Activated CD4-positive, alpha-beta T cell treated with anti-CD3 and anti-CD28 coated beads, Interleukin-2, amount 50 U/mL, for 4 hours (primary cell): ENCODE measurements at places on chromosomes 1 and 21.
A peak's percentile ranks its signal among the peaks of the same experiment; 100 is the strongest.

GRCh38 chr1:203278082-203278884 lies 27.0 kb upstream of the BTG2 start:
- no peak for DNase-seq

DNA sequence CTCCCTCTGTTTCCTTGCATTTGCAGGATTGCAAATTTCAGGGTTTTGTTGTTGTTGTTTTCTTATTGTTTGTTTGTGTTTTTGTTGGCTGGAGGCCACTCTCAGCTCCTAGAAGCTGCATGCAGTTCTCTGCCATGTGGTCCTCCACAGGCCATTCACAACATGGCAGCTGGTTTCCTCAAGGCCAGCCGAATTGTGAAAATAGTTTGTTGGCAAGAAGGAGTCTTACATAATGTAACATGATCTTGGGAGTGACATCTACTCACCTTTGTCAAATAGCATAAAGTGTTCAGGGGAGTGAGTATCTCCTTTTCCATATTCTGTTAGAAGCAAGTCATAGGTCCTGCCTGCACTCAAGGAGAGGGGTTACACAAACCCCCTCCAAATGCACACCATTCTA lies 10.6 kb upstream of the UAP1 start:
- no peak for DNase-seq

GRCh38 chr1:67148516-67149178 lies 13.9 kb upstream of the C1orf141 start:
- no peak for DNase-seq

DNA sequence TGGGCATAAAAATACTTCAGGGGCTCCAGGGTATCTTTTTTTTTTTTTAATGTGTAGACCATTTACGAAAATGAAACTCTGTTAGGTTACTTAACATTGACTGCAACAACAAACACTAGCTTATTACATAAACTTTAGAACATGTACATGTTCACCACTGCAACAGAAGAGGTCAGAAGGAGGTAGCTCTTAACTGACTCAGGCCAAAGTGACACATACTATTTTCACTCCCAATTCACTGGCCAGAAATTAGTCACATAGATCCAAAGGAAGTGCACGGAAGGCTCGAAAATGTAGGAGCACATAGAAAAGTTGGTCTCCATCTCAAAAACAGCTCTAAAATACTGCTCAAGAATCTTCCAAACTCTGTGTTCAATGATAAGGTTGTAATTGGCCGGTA lies 107.2 kb downstream of the AKT3 start:
- no peak for DNase-seq

DNA sequence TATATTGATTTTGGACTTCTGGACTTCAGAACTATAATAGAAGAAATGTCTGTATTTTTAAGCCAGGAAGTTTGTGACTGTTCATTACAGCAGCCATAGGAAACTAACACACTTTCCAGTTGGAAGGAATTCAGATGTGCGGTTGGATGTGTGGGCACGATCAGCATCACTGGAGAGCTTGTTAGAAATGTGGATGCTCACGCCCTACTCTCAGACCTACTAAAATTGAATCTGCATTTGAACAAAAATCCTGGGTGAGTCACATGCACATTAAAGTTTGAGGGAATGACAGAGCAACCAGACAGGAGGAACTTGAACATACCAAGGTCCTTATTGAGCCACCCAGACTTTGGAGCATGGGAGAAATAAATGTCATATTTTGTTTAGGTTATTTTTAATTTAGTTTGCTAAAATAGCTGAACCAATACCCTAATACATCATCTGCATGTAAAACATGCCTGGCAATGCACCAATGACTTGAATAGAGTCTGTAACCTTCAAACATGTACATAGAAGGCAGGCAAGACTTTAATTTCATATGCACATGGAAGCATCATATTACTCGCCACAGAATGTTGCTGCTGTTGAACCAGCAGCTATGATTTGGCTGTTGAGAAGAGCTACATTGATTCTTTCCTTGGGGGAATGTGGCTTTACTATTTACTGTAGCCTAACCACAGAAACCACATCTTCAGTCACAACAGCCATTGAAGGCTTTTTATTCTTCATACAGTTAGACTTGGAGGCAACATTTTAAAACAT lies 346.2 kb downstream of the BARHL2 start:
- no peak for DNase-seq

DNA sequence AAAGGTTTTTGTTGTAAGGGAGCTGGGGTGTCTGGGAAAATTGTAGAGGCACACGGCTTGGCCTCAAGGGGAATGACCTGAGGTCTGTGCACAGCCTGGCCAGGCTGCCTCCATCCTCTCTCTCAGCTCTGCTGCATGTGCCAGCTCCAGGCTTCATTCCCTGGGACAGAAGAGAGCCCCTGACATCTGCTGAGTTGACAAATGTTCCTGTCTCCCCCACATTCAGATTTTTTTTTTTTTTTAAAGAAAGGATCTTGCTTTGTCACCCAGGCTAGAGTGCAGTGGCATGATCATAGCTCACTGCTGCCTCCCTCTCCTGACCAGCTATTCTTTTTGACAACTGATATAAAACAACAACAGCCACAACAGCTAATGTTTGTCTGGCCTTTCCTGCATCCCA lies 84.4 kb downstream of the PCNX2 start:
- no peak for DNase-seq

- no peak for DNase-seq
Measured at GRCh38 chr1:200302921-200303290, 106.9 kb downstream of the ZNF281 start.

DNA sequence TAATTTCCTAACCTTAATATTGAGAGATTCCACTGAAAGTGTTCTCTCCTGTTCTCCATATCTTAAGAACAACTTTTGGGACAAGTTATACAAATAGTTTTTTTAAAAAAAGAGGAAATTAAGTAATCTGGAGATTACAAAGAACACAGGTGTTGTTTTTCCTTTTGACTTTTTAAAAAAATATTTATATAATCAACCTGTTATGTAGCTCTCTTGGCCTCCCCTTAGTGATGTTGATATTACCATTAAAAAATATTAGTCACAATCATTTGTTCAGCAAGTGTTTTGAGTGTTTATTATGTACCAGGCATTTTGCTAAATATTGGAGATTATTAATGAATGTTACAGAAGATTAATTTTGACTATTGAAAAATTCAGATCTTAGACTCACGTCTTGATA lies 8.1 kb downstream of the MAN1A2 start:
- no peak for DNase-seq

GRCh38 chr1:62810420-62811274 lies 26.7 kb downstream of the ATG4C start:
- DNase-seq: no peak

GRCh38 chr1:164886101-164886500 lies 327.1 kb downstream of the PBX1 start:
- DNase-seq: no peak

- DNase-seq: no peak
Measured at GRCh38 chr1:160767395-160768294, 28.3 kb upstream of the LY9 start.

GRCh38 chr1:11581445-11581991 lies 72.7 kb downstream of the FBXO2 start:
- DNase-seq: no peak

- DNase-seq: no peak
Measured at GRCh38 chr1:220291580-220291979, 19.3 kb upstream of the RAB3GAP2 start.

GRCh38 chr1:66275601-66276023 lies 258.3 kb upstream of the SGIP1 start:
- peak; percentile 32 for DNase-seq

- DNase-seq: no peak
Measured at GRCh38 chr1:189669846-189670245, 807.8 kb downstream of the BRINP3 start.

DNA sequence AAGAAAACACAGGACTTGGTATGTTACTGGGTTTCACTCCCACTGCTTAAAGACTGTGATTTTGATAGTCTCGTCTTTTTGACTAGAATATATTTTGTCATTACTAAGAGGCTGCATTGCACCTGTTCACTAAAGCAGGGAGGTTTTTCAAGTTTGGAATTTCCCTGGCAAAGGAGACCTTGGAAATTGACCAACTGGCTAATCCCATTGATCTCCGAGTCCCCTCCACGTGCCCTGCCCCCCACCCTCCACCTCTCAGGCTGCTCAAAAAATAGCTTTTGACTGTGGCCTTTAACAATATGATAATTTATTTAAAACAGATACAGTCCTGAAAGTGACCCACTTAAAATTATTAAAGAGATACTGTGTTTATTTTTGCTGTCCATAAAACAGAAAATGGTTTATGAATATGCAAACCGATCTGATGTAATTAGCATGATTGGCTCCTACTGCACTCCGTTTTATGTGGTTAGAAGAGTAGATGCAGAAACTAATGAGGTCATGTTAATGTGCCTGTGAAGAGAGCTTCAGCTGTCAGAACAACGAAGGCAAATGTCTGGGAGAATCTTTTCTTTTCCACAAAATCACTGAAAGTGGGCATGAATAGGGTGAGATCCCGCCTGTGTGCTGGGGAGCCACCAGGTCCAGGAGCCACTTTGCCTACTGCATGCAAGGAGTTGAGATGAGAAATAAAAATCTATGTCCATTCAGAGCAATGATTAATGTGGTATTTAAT lies 361.5 kb downstream of the RRAGC start:
- DNase-seq: no peak

DNA sequence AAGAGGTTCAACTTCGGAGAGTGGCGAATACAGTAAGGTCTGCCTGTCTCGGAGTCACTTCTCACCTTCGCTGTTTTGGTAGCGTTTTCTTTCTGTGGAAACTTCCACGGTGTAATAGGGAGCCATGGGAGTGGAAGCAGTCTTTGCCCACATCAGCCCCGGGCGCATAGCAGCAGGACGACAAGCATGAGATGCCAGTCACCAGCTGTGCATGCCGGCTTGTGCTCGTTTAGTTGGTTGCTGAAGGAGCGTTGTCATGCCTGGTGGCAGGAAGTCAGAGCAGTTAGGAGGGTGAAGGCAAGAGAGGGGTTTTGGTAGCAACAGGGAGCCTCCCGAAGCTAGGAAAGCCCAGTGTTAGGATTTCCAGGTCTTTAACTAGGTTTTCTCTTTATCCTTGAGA lies 58.8 kb downstream of the MRPS6 start:
- no peak for DNase-seq

GRCh38 chr1:1281533-1282321 lies 1.5 kb downstream of the SCNN1D start:
- no peak for DNase-seq
